Adipose tissue (tissue), 3 donors: ENCODE measurements at places on chromosomes 6 and 20. TPM values are rescaled to one million over a fixed set of nuclear protein-coding genes. Genes with fewer than 3 reads are reported as not detected.

The GNRH2 gene
- not detected for polyA plus RNA-seq

The CST3 gene
- polyA plus RNA-seq: 1,352 TPM

The EBF4 gene
- 7.0 TPM for polyA plus RNA-seq

The SCRT2 gene
- polyA plus RNA-seq: not detected

The BANF2 gene
- polyA plus RNA-seq: not detected

The MOG gene
- not detected for polyA plus RNA-seq

The GPANK1 gene
- 14.0 TPM for polyA plus RNA-seq

The TNFRSF21 gene
- 61.7 TPM for polyA plus RNA-seq

The OR2B6 gene
- not detected for polyA plus RNA-seq

The SEMG1 gene
- not detected for polyA plus RNA-seq

The GMPR gene
- polyA plus RNA-seq: 5.2 TPM

The TTK gene
- polyA plus RNA-seq: 0.17 TPM

The FOXF2 gene
- polyA plus RNA-seq: 0.26 TPM
